ENCODE measurements at places on chromosomes 16 and 17. TPM values are rescaled to one million over a fixed set of nuclear protein-coding genes. Genes with fewer than 3 reads are reported as not detected.

DNA sequence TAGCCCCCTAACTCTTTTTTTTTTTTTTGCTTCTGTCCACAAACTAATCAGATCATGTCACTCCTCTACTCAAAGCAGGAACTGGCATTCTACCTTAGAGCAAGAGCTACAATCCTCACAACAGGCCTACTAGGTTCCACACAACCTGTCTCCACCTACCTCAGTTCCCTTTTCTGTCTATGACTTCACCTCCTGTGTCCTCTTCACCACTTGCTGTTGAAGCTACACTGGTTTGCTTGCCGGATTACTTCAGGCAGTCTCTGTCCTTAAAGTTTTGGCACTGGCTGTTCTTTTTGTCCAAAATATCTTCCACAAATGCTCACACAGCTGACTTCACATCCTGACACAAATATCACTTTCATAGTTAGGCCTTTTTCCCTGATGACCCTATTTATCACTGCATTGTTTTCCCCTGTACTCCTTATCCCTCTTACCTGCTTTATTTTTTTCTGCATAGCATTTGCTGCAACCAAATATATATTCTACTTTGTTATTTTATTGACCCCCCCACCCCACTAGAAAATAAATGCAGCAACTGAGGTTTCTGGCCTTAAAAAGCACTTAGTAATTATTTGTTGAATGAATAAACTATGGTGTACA is 72.0 kb downstream of the KANSL1 start:
- H3K4me3 ChIP-seq = no peak overlapping the region
- no peaks in the 10 kb centered on the region for H3K27me3 ChIP-seq
- peak overlapping the region; percentile 51 for H3K27ac ChIP-seq
- H3K4me1 ChIP-seq = peaks cover 74% of the 10 kb centered on the region

DNA sequence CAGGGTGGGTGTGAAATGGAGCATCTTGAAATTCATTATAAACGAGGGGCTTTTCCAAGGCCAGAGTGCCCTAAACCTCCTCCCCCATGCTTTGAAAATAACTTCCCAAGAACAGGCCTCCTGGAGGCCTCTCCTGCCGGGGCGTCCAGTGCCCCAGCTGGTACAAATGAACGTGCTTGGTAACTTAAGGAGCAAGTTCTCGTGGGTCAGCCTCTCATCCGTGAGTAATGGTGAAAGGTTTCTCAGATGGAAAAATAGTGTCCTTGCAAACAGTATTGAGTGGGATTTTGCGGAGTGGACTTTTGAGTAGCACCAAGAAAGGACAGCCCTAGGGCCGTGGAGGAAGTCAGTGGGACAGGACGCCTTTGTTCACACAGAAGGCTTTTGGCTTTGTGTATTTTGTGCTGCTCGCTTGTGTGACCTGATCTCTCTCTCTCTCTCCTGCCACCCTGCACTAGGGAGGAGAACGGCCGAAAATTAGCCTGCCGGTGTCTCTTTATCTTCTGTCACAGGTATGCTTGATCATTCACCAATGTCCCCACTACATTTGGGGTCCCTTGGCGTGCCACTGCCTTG is 34.6 kb downstream of the CLEC16A start:
- H3K36me3 ChIP-seq = no peaks in the 10 kb centered on the region
- 0 out of 2 replicates have a peak, but pooled peaks cover 15% of the 10 kb centered on the region for H3K4me1 ChIP-seq
- no peak for DNase-seq
- no peak overlapping the region for H3K4me3 ChIP-seq
- no peaks in the 10 kb centered on the region for H3K27me3 ChIP-seq
- H3K27ac ChIP-seq = peak overlapping the region; percentile 76

DNA sequence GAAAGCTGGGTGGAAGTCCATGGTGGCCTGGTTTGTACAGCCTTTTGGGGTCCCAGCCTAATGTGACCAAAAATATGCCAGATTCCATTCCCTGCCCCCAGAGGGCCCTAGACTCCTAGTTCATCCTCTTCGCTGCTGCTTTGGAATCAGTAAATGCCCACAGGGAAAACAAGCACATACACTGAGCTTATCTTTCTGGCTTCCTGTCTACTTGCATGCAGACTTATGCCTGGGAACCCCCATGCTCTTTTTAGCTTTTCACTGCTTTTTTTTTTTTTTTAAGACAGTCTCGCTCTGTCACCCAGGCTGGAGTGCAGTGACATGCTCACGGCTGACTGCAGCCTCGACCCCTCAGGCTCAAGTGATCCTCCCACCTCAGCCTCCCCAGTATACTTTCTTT is 6.2 kb upstream of the CD300LG start:
- no peak for DNase-seq
- H3K27ac ChIP-seq = no peak overlapping the region
- H3K4me1 ChIP-seq = peaks cover 12% of the 10 kb centered on the region

BICDL2 gene
- 28.2 TPM for total RNA-seq

ZNF785 gene
- 16.0 TPM for total RNA-seq

CDK5R1 gene
- total RNA-seq = 9.2 TPM

Data from WTC11 (cell line).